ENCODE measurements at places on chromosomes 2 and 18. TPM values are rescaled to one million over a fixed set of nuclear protein-coding genes. Genes with fewer than 3 reads are reported as not detected.
A peak's percentile ranks its signal among the peaks of the same experiment; 100 is the strongest.

DHX57 gene
- 10.0 TPM for total RNA-seq

SPP2 gene
- not detected for total RNA-seq

RFX8 gene
- not detected for total RNA-seq

GAL3ST2 gene
- total RNA-seq = not detected

CCDC150 gene
- 1.2 TPM for total RNA-seq

MATN3 gene
- not detected for total RNA-seq

DNA sequence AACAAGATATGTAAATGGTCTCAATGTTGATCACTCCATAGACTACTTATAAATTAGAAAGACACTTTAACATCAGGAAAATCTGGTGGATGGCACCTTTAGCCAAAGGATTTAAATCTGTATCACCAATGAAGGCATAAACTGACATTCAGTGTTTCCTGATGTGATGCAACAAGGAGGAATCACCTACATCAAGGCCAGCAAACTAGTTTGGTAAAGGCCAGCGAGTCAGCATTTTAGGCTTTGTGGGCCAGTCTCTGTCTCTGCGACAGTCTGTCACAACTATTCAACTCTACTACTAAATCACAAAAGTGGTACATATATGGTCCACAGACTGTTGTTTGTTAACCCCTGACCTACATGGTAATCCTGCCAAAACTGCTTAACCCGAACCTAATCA lies 33.3 kb downstream of the C2orf76 start:
- H3K36me3 ChIP-seq = no peaks in the 10 kb centered on the region
- no peak overlapping the region for H3K4me3 ChIP-seq
- H3K4me1 ChIP-seq = no peaks in the 10 kb centered on the region
- no peaks in the 10 kb centered on the region for H3K27me3 ChIP-seq
- no peak overlapping the region for H3K27ac ChIP-seq
- no peak for DNase-seq

DNA sequence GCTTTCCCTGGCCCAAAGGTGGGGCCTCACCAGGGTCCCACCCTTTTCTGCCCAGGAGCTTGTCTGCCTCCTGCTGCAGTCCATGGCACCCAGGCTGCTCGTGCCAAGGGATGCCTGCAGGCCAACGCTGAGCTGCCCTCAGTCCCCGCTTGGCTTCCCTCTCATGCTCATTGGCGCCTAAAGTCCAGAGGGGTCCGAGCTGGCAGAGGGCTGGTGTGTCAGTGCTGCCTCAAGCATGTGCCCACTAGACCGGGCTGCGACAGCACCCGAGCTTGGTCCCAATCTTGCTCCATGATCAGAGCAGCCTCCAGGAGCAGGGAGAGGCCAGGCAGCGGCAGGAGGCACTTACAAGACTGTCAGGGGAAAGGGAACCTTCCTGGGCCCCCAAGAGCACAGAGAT lies 287.0 kb downstream of the ICOS start:
- H3K27me3 ChIP-seq = no peaks in the 10 kb centered on the region
- H3K27ac ChIP-seq = no peak overlapping the region
- DNase-seq = no peak
- no peak overlapping the region for H3K4me3 ChIP-seq
- no peaks in the 10 kb centered on the region for H3K36me3 ChIP-seq
- no peaks in the 10 kb centered on the region for H3K4me1 ChIP-seq

DNA sequence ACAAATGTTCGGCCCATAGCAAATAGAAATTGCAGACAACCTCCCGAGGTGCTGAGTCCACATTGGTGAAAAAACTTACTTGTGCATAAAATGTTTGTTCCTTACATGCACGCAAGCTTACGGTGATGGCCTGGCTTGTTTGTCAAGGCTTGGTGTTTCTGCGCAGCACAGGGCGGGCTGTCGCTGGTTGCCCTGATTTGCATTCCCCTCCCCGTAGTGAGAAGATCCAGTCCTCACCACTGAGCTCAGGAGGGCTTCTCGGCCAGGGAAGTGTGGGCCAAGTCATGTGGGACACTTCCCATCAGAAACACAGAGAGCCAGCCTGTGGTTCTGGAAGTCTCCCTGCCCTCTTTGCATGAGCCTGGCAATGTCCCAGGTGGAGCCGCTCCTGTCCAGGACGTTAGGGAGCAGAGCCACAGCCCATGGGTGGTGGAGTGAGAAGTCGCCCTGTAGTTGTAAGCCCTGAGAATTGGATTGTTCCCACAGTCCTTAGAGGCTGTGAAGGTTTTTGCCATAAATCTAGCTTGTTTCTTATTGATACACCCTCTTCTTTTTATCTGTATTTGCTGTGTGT lies 152.7 kb downstream of the TWIST2 start:
- H3K36me3 ChIP-seq = no peaks in the 10 kb centered on the region
- DNase-seq = no peak
- H3K4me3 ChIP-seq = no peak overlapping the region
- H3K4me1 ChIP-seq = no peaks in the 10 kb centered on the region
- H3K27me3 ChIP-seq = peaks cover 8% of the 10 kb centered on the region

- no peak for DNase-seq
- H3K27ac ChIP-seq = no peak overlapping the region
- no peak overlapping the region for H3K4me3 ChIP-seq
Observed at GRCh38 chr2:236972491-236973342, 113.0 kb upstream of the COPS8 start.

DNA sequence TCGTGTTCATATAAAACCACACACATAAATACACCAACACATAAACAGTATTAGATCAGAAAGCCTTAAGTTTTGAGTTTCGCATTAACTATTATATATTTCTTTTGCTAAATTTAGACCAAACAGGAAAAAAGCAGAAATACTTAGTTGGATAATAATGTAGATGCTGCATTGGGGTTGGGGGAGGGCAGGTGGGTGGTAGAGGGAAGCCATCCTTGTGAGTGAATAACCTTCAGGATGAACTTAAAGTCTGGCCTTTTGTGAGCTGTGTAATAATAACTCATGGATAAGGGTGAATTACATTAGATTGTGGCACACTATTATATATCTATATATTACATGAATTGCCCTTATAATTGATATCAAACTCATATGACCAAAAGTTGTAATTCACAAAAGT lies 174.7 kb downstream of the WDR7 start:
- no peak overlapping the region for H3K4me3 ChIP-seq
- H3K4me1 ChIP-seq = no peaks in the 10 kb centered on the region
- no peaks in the 10 kb centered on the region for H3K36me3 ChIP-seq
- no peak for DNase-seq
- no peaks in the 10 kb centered on the region for H3K27me3 ChIP-seq
- H3K27ac ChIP-seq = no peak overlapping the region

GRCh38 chr18:35578481-35578880 lies 3.1 kb upstream of the GALNT1 start:
- H3K36me3 ChIP-seq = no peaks in the 10 kb centered on the region
- H3K4me1 ChIP-seq = peaks cover 22% of the 10 kb centered on the region
- no peak for DNase-seq
- H3K27me3 ChIP-seq = no peaks in the 10 kb centered on the region

GRCh38 chr2:37306024-37306423 lies 18.6 kb downstream of the PRKD3 start:
- H3K4me3 ChIP-seq = no peak overlapping the region
- DNase-seq = no peak
- H3K36me3 ChIP-seq = no peaks in the 10 kb centered on the region
- H3K27me3 ChIP-seq = no peaks in the 10 kb centered on the region

DNA sequence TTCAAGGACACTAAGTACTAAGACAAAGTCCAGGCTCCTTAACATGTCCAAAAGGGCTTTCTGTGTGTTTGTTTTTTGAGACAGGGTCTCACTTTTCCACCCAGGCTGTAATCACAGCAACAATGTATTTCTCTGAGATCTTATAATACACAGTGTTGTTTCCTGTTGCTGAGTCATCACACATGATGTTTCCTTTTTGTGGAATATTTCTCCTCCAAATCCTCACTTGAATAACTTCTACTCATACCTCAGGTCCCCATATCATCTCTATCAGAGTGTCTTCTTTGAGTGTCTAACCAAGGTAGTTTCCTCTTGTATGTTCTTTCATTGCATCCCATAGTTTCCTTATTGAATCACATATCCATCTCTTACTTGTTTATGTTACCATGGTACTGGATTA lies 632.0 kb upstream of the PIK3C3 start:
- no peaks in the 10 kb centered on the region for H3K4me1 ChIP-seq
- no peak overlapping the region for H3K4me3 ChIP-seq
- DNase-seq = no peak
- H3K27me3 ChIP-seq = no peaks in the 10 kb centered on the region
- no peaks in the 10 kb centered on the region for H3K36me3 ChIP-seq

DNA sequence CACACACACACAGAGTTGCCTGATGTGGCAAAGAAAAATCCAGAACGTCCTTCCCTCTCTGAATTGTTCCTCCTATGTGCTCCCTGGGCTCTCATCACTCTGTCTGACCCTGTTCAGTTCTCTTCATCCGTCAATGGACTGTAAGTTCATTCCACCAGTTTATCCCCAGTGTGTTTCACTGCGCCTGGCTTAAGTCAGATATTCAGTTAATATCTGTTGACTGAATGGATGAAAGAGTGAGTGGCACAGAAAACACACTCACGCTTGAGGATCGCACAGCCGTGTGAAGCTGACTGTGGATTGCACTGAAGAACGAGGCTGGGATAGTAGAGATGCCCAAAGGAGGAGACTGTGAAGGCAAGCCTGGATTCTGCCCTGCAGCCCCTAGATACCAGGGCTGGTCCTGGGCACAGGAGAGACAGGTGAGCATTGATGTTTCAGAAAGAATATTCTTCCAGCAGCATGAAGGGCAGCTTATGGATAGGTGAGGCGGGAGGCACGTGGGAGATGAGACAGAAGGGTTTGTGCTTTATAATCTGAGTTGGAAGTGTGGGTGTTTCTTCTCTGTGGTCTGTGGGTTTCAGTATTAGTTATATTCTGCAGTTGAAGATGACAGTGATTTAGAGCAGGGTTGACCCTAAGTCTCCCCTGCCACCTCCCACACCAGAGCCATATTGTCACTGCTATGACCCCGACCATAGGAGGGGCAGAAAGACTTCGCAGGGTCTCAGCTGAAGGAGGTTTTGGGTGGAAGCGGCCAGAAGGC lies 129.9 kb downstream of the SOCS6 start:
- H3K36me3 ChIP-seq = no peaks in the 10 kb centered on the region
- peaks cover 59% of the 10 kb centered on the region for H3K4me1 ChIP-seq
- no peaks in the 10 kb centered on the region for H3K27me3 ChIP-seq
- no peak overlapping the region for H3K27ac ChIP-seq
- no peak for DNase-seq

DNA sequence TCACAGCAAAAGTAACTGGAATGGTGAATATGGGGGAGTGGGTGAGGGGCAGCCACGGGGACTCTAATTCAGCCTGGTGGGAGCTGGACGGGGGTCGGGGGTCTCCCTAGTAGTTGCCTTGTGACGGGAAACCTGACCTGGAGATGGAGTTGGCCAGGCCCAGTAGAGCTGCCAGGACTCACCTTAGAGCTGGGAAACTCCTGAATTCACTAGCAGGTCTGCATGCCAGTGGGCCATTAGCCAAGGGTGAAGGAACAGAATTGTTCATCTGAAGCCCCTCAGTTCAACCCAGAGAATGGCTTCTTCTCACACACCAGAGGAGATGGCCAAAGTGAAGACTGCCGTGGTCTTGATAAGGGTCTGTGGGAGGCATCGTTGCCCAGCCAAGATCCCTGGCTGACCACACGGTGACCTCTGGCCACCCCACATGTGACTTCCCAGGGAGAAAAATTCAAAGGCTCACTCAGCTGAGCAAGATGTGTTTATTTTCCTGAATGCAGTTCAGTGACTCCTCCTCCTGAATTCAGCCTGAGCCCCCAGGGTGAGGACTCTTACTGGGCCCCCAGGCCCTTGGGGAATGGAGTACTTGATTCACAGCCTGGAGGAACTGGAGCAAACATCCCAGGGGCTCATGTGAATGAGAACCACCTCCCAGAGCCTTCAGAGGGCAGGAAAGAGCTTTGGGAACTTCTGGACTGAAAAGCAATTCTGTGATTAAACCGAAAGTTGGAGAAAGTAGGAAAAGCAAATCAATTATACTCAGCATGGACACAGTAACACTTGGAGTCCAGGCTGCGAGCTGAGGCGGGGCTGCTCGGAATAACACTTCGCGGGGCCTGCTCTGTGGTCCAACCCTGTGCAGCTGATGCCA lies 25.2 kb downstream of the MOCOS start:
- no peaks in the 10 kb centered on the region for H3K27me3 ChIP-seq
- no peak for DNase-seq
- H3K4me1 ChIP-seq = no peaks in the 10 kb centered on the region
- H3K27ac ChIP-seq = no peak overlapping the region
- H3K36me3 ChIP-seq = no peaks in the 10 kb centered on the region
- H3K4me3 ChIP-seq = no peak overlapping the region

- peaks cover 4% of the 10 kb centered on the region for H3K36me3 ChIP-seq
- H3K4me3 ChIP-seq = no peak overlapping the region
- H3K27me3 ChIP-seq = no peaks in the 10 kb centered on the region
- no peak for DNase-seq
Observed at GRCh38 chr2:85536479-85536878, 2.5 kb upstream of the MAT2A start.

GRCh38 chr18:23043803-23044376 lies 91.4 kb upstream of the CABLES1 start:
- no peaks in the 10 kb centered on the region for H3K36me3 ChIP-seq
- no peak for DNase-seq
- peaks cover 5% of the 10 kb centered on the region for H3K27me3 ChIP-seq
- H3K4me3 ChIP-seq = no peak overlapping the region
- H3K27ac ChIP-seq = no peak overlapping the region
- H3K4me1 ChIP-seq = no peaks in the 10 kb centered on the region

- H3K36me3 ChIP-seq = no peaks in the 10 kb centered on the region
- H3K27ac ChIP-seq = no peak overlapping the region
- no peak overlapping the region for H3K4me3 ChIP-seq
- DNase-seq = peak; percentile 56
- no peaks in the 10 kb centered on the region for H3K4me1 ChIP-seq
- H3K27me3 ChIP-seq = no peaks in the 10 kb centered on the region
Observed at GRCh38 chr18:3224223-3224622, 4.5 kb upstream of the MYOM1 start.

DNA sequence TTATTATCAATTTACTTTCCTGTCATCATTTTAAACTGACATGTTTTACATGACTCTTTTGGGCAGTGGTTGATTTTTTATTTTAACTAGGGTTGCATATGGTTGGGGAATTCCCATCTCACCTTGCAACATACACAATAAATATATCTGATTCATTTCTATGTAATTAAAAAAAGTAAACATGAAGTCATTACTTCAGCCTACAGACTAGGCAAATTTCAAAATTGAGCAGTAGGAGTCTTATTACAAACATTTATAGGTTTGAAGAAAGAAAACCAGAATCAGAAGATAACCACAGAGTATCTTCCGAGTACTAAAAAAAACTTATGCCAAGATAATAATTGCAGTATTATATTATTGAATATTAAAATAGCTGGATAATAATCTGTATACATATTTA lies 377.0 kb upstream of the VRK2 start:
- no peak for DNase-seq
- no peak overlapping the region for H3K4me3 ChIP-seq
- no peaks in the 10 kb centered on the region for H3K27me3 ChIP-seq

Data from heart right ventricle (tissue), 16 donors.